ENCODE measurements at places on chromosomes 5 and 9.

DNA sequence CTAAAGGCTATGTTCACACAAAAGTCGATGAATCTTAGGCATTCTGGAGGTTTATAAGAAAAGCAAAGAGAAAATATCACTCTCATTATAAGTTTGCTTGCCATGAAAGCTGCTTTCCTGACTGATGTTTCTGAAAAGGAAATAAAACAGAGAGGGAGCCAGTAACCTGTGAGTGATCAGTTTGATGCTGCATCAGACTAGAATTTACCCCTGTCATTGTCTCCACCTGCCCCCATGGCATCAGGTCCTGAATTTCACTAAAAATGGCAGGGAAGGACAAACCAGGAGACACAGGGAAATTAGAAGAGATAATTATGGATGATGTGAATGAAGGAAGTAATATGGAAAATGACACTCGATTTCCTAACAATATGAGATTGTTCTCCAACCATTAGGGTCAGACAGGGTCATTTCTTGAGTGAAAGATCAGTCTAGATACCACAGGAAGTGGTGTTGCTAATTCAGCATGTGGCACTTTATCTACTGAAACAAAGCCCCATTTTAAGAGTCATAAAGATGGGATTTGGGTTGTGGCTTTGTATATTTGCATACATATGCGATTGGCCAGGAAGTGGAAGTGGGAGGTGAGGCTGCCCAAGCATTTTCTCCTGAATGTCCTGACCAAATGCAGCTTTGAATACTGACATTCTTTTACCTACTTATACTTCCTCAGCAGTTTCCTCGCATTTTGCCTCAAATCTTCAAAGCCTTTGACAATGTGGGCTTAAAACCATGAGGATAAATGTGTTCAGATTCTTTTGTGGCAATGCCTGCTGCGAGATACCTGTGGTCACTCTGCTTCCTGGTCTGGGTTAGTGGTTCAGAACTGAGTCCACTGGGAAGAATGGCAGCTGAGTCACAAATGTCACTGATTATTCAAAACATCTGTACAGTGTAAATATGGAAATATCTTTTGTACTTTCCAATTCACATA, 29.7 kb downstream of the MEGF10 start:
- DNase-seq: no peak

GRCh38 chr9:15641291-15641690, 88.4 kb downstream of the CCDC171 start:
- DNase-seq: no peak

GRCh38 chr5:168176251-168176650, 115.2 kb upstream of the WWC1 start:
- DNase-seq: no peak

GRCh38 chr5:73093943-73094342, 26.4 kb upstream of the TMEM171 start:
- DNase-seq: no peak

GRCh38 chr5:67089200-67089725, 107.3 kb downstream of the CD180 start:
- peak; percentile 31 for DNase-seq

DNA sequence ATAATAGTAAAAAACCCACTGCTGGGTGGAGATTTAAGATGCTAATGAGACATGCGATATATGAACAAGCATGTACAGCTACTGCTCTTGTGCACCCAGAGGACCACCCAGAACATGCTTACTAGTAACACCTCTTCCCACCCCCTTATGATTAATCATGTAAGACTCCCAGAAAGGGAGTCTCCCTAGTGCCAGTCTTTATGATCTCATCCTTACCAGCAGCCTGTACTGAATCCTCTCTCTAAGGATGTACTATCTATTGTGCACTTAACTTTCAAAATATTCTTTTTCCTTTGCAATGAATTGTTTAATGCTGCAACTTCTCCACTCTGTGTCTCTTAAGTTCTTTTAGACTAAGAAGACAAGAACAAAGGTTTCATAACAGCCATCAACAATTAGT, 9.1 kb upstream of the MAT2B start:
- DNase-seq: no peak

DNA sequence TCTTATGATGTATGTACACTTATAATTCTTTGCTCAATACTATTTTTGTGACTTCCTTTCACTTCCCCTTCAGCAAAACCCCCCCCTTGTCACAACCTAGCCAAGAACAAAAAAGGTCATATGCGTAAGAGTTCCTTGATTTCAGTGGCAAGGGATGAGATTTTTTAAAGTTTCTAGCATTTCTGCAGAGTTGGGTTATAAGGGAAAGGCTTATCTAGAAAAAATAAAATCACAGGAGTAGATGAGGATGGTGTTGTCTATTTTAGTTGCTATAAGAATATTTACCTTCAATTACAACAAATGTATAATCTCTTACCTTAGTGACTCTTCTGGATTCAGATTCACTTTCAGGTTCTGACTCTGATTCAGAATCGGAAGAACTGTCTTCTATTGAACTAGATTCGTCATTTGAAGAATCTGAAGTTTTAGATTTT, 184.6 kb downstream of the AP3B1 start:
- no peak for DNase-seq

DNA sequence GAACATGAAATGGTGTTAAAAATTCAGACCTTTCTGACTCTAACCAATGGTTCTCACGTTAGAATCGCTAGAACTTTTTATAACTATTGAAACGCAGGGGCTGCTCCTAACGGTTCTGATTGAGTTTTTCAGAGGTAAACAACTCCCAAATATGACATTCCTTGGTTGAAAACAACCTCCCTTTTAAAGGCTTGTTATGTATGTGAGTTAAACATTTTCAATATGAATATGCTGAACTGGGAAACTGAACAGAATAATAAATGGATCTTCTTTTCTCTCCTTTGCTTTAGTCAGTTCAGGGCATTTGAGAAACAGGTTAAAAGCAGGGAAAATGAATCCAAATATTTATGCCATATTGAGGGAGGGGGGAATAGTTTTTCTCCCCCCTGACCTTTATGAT, 13.2 kb upstream of the DPYSL3 start:
- no peak for DNase-seq

DNA sequence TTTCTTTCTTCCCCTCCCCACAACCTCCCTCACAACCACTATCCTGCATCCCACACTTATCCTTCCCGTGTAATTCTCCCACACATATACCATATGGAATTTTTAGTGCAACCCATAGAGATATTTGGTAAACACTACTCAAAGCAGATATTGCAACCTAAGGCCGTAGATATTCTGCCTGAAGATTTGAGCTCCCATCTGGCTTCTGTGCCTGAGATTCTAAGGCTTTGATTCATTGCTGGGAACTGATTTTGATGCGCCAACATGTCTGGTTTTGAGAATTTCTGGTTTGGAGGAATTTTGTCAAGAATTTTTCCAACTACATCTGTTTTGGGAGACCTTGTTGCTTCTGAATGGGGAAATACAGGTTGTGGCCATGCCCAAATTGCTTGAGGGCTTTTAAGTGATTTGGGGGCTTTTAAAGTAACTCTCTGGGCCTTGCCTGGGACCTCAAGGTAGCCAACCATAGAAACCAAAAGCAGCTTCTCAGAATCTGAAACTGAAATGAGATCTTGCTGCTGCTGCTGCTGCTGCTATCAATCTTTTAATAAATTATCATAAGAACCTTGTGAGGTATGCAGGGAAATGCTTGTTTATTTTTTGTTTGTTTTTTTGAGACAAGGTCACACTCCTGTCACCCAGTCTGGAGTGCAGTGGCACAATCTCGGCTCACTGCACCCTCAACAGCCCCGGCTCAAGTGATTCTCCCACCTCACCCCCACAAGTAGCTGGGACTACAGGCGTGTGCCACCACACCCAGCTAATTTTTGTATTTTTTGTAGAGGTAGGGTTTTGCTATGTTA, 36.2 kb downstream of the PLAC8L1 start:
- DNase-seq: no peak

GRCh38 chr5:111670826-111671492, 86.0 kb downstream of the NREP start:
- no peak for DNase-seq

DNA sequence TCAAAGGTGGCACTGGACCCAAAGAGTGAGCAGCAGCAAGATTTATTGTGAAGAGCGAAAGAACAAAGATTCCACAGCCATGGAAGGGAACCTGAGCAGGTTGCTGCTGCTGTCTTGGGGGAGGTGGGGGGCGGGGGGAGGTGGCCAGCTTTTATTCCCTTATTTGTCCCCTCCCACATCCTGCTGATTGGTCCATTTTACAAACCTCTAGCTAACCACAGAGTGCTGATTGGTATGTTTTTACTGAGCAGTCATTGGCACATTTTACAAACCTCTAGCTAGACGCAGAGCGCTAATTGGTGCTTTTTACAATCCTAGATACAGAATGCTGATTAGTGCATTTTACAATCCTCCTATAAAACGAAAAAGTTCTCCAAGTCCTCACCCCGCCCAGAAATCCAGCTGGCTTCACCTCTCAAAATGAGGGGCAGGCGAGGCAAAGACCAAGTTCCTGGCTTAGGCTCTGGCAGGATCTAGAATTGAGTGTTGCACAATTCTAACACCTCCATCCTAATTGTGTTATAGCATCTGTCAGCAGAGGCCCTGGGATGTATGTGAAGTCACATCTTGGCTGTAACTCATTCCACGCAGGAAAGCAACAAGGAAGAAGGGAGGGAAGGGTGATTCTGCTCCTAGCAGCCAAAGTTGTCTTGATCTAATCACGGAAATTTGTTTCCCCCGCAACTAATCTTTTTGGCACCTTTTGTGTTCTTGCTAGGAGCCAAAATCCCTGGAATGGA, 34.3 kb downstream of the ROR2 start:
- no peak for DNase-seq

DNA sequence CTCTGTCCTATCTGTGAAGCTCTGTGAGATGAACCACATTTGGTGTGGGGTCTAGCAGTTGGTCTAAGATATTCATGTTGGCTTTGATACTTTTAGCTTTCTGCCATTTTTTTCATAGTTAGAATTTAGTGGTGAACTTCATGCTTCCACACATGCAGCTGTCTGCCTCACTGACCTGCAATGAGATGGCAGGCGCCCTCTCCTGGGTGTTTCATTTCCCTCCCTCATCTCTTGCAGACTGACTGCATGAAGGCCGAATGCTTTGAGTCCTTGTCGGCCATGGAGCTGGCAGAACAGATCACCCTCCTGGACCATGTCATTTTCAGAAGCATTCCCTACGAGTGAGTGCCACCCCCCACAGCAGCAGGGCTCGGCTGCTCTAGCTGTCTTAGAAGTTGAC, 26.1 kb upstream of the CKMT2 start:
- DNase-seq: no peak

GRCh38 chr9:114071197-114071795, 6.8 kb downstream of the AMBP start:
- no peak for DNase-seq

DNA sequence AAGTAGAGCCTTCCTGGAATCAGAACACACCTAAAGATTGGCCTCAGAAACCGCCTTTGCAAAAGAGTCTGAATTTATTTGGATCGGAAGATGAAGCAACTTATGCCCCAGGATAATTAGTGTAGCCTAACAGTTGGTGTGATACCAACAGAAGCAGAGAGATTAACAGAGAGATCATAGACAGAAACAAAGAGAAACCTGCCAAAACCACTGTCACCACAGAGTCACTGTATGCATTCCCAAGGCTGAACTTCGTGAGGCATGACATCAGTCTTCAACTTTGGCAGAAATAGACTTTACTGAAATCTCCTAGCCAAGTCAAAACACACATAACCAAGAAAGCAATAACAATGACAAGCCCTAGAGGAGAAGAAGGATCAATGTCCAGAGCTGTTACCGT, 361.8 kb downstream of the ELAVL2 start:
- no peak for DNase-seq

DNA sequence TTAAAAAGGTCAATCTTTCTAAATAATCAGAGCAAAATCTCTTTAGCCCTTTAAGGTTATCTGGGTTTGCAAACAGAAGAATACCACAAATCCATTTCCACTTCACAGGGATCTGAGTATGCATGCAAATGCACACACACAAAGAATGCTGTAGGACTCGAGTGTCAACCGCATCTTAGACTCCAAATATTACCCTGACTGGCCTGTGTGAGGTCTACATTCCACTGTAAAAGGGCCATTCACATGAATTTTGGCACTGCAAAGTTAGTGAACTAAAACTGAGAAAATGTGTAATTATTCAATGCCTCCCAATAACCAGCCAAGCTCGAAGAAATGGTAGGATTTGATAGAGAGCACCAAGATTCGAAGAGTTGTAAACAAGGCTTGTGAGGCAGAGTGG, 199.9 kb downstream of the AGTPBP1 start:
- DNase-seq: no peak
